ENCODE measurements at places on chromosomes 7 and 10.

GRCh38 chr10:49666685-49667084 lies 12.8 kb upstream of the C10orf53 start:
- DNase-seq, result no peak

DNA sequence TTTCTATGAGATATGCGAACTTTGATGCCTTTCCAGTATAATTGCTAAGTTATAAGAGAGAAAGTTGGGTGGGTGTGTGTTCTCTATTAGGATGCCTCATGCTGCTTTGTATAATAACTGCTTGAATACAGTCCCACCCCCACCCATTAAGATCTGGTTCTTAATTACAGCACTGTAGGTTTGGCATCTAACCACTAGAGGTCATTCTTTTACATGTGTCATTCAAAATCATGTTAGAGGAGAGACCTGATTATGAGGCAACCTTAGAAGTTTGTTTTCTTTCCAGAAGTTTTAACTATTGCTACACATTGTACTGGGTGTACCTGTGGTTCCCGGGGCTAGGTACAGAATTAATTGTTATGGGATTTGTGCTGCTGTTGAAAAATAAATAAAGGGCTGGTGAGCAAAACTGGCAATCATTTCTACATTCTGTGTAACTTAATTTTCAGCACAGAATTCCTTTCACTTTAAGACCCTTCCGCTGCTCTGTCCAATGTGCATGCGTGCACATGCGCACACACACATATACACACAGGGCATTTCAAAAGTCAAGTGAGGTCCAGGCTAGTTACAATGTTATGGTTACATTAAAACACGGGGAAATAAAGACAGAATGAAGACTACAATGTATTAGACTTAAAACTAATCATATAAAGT lies 1156.3 kb downstream of the SORCS3 start:
- no peak for DNase-seq

GRCh38 chr10:288316-289200 lies 153.3 kb downstream of the ZMYND11 start:
- no peak for DNase-seq

DNA sequence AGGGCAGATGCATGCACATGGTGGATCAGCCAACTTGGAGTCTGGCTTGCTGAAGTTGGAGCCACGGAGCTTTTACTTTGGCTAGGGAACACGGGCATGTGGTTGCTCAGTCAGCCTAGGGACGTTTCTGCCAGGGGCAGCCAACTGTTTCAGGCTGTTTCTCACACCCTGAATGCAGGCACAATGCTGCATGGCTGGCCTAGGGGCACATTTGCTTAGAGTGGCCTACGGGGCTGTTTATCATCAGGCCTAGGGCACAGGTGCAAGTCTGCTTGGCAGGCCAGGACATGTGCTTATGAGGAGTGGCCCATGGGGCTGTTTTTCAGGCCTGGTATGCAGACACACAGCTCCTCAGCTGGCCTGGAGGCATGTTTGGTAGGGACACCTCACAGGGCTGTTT lies 107.4 kb downstream of the GSAP start:
- DNase-seq, result no peak

DNA sequence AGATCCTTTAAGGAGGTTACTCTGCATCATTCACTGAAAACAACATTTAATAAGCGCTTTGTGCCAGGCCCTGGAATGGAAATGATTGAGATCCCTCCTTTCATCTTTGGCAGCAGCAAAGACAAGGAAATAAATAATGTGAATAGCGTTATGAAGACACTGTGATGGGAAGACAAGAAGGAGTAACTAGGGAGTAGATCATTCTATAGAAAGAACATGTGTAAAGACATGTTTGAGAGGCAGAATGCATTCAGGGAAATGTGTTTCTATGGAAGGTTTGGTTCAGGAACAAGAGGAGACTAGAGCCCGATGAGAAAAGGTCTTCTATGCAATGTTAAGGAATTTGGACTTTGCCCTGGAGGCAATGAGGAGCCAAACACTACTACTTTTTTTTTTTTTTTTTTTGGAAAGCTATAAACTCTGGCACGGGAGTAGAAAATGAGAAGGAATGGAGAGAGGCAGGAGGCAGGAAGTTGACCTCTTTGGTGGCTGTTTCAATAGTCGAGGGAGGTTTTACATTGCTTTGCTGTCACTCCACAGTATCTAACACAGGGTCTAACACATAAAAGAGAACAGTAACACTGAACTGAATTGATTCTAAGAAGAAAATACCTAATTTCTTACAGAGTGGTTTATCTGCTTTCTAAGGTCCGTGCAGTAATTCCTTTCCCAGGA lies 44.9 kb downstream of the SMURF1 start:
- no peak for DNase-seq

DNA sequence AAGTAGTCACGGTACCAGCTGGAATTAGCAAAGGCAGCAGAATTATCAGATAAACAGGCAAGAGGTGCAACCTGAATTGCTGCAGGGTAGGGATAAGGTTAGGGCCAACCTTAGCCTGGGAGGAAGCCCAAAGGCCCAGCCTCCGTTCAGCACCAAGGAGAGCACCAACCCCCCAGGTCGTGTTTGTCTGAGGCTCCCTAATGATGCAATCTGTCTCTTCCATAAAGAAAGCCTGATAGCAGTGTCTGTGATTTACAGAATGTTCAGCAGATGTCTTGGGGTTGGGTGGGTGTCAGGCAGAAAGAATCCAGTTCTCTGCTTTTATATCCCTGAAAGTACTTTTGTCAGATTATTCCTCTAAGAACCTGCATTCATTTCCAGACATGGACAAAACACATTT lies 328.4 kb upstream of the AOAH start:
- DNase-seq, result no peak
